ENCODE measurements at places on chromosomes 16 and 17.

- no peak for DNase-seq
These were observed 18.8 kb downstream of the ZNF652 start for GRCh38 chr17:49343273-49343672.

DNA sequence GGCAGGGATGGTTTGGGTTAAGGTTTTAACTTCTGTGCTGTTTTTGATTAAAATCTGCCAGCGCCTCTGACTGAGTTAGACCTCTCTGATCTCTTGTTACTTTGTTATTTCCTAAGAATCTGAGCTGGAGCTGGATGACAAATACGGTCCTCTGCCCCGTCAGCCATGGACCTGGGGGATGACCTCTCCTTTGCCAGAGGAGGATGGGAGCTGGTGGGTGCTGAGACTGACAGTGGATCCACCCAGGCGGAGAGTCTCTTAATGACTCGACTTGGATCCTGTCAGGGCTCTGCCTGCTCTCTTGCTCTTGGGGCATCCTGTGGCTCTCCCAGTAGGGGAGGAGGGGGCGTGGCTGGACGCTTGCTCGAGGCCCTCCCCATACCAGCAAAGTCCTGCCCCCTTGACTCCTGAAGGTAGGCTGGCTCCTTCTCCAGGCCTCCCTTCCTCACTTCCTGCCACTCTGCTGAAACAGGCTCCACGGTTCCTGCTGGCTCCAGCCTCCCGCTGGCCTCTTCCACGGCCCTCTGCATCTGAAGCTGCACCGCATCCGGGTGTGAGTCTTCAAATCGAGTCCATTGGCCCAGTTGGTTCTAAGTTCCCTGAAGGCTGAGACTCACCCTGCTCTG, 24.8 kb upstream of the MAP3K14 start:
- DNase-seq: no peak

DNA sequence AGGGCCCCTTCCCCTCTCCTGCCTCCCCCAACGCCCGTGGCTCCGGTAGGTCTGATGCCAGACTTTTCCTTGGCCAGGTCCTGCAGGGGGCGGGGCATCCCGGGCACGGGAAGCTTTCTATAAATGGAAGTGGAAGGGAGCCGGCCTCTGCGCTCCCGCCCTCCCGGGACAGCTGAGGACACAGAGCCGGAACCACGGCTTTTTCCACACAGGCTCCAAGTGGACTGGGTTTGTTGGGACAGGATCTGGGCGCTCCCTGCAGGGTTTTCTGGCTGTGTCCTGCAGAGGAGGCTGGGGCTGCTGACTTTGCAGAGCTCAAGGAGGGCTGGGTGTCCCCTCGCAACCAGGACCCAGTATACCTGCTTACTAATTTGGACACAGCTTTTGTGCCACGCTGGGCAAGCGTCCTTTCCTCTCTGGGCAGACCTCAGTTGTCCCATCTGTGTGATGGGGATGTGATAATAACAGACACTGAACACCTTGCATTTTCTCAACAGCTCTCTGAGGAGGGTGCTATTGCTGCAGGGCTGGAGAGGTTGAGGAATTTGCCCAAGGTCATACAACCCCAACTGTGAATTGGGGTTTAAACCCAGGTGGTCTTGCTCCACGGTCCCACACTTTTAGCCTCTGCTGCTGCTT, 1.8 kb downstream of the TNS4 start:
- no peak for DNase-seq

GRCh38 chr17:10062691-10063385, 135.6 kb downstream of the GAS7 start:
- DNase-seq: no peak

DNA sequence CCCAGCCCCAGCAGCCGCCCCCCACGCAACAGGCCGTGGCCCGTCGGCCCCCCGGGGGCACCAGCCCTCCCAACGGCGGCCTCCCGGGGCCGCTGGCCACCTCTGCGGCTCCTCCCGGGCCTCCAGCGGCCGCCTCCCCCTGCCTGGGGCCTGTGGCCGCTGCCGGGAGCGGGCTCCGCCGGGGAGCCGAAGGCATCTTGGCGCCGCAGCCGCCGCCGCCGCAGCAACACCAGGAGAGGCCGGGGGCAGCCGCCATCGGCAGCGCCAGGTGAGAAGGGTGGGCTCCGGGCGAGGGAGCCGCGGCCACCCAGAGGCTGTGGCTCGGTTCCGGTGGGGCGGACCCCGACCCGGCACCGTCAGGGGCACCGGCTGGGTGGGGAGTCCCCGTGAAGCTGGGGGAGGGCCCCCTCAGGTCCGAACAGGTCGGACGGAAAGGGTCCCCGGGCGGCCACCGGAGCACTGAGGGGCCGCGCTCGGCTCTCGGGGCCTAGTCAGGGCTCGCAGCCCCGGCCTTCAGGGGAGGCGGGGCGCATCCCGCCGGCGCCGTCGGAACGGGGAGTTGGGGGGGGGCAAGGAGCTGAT, 583 bp downstream of the ATXN2L start:
- DNase-seq: no peak

DNA sequence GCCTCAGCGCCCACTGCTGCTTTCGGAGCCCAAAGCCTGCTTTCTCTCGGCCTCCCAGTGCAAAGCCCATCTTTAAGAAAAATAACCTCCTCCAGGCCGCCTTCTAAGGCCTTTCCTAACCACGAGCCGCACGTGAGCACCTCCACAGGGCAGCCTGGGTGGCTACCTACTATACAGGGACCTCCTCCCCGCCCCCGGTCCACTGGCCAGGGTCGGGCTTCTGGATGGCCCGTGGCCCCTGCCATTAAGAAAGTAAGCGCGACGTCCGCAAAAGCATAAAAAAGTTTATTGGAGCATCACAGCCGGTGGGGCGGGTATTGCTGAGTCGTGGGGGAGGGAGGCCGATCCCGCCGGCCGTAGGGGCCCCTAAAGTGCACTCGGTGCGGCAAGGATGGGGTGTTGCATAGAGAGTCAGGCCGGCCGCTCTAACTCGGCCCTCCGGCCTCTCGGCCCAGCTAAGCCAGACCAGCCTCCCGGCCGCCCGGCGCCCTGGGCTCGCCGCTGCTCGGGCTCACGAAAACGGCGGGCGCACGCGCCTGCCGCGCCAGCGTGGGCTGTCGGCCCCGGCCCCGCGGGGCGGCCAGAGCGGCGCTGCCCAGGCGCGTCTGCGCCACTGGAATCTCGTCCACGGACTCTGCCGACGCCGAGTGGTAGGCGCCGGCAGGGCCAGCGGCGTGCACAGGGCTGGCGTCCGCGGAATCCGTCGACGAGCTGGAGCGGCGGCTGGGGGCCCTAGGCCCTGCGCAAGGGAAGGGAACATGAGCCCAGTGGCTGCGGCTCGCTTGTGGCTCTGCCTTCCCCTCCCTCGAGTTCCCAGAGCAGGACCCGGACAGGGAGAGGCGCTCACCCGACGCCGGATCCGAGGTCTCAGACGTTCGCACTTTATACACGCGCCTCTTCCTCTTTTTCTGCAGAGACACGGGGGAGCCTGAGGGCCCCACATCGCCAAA, 1.1 kb upstream of the TPPP3 start:
- DNase-seq: no peak

GRCh38 chr16:6926762-6927161, 405.9 kb upstream of the RBFOX1 start:
- no peak for DNase-seq

DNA sequence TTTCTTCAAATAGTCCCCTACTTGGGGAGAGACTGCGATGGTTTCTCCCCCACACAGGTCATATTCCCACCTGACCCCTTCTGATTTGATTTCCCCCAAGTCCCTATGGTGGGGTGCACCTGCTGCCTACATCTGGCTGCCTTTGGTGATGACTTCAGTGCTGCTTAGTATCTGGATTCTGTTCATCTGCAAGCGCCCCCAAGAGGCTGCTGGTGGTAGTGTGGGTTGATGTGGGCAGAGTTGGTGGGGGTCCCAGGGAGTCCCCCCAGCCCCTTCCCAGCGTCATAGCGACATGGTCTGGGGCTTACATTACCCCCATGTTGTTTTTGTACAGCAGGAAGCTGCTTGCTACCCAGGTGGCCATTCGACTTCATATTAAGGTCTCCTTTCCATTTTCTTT, 99.2 kb downstream of the NTN1 start:
- no peak for DNase-seq

DNA sequence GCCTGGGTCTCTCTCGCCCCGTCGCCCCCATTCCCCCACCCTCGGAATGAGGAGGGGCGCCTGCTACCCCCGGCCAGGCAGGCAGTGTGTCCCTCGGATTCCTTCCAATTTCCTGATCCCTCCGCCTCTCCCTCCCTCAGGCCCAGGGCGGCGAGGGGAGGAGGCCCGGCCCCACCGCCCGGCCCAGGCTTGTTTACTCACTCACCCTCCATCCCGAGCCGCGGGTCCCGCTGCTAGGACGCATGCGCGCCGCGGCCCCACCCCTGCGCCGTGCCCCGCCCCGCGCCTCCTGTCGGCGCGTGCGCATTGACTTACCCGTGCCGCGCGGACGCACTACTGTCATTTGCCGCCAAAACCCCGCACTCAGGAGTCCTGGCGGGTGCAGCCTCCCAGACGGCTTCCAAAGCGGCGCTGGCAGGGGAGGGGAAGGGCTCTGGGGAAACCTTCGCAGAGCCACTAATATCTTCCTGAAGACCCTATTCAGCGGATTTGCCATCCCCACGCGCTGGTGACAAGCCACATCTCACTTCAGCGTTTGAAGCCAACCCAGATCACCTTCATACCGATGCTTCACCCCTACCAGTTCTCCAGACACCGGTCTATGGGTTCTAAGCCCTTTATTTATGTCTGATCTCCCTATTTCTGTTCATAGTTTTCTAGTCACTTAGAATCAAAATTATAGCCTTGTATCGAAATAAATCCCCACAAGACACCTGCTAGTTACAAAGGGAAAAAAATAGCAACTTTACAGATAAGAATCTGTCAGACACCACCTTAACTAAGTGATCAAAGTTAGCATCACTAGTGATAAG, at the start of gene EZH1:
TSS of gene EZH1 (minus strand) at position 235 of the 812 bp plus-strand sequence. CDS start 16,099 bp downstream, outside the sequence.
- peak; percentile 76 for DNase-seq

DNA sequence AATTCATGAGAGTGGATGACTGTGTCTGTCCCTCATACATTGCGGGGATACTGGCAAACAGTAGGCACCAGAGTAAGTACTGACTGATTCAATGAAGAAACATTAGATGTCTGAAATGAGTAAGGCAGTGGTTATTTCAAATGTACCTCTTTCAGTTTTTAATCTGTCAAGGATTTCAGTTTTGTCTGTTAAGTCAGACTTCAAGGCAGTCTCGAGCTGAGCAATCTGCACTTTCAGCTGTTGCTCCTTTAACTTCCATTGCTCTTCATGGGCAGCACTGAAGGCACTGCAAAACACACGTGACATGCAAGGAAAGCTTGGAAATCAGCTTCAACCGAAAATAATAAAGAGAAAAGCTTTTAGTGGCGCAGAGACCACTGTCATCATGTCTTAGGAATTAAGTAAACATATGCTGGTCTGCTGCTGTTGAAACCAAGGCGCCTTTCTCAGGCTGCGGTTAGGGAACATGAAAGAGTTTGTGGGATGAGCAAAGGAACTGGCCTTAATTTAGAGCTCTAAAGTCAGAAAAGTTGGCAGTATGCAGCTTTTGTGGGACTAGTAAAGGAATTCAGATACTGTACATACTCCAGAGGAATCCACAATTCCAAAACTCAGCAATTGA, 38.8 kb downstream of the RPGRIP1L start:
- DNase-seq: no peak

GRCh38 chr16:64532691-64533090, 589.2 kb downstream of the CDH11 start:
- no peak for DNase-seq

GRCh38 chr17:17668775-17669579, 12.3 kb upstream of the RAI1 start:
- DNase-seq: no peak

DNA sequence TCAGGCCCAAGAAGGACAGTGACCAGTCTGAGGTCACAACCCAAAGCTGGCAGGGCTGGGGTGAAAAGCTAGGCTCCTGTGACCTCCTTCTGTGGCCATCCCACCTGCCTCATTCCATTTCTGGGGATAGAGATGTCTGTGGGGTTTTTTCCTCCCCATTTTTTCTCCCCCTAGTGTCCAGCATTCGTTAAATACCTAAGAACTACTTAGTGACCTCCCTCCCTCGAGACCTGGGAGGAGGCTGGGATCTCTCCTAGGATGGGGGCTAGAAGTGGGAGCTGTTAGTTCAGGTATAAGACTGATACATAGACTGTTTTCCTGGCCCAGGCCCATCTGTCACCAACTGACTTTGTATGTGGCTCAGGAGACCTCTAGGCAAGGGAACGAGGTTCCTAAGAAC, 20.5 kb upstream of the STAC2 start:
- DNase-seq: no peak

DNA sequence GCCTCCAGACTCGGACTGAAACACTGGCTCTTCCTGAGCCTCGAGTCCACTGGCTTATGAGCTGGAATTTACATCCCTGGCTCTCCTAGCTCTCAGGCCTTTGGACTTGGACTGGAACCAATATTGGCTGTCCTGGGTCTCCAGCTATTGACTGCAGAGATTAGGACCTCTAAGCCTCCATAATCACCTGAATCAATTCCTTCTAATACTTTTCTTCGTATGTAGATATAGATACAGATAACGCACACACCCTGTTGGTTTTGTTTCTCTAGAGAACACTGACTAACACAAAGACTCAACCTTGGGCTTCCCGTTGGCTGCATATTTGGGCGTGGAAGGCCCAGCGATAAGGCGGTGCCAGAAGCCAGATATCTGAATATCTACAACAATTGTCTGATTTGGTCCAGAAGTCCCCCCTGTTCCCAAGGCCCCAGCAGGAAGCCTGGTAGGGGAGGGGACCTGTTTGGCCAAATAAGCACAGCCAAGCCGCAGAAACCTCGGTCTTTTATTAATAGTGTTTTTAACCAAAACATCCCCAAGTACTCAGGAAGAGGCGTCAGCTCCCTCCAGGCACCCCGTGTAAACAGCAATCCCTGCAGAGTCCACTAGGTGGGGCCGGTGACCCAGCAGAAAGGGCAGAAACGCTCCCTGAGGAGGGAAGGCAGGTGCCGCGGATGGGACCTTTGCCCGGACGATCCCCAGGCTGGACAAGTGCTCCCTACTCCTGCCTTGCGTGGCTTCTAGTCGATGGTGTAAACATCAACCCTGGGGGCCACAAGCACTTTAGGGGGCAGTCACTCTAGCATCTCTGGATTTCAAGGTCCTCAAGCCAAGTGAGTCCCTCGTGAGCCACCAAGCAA, 57.0 kb downstream of the ABR start:
- peak; percentile 47 for DNase-seq

GRCh38 chr17:39161962-39162361, 4.0 kb downstream of the ARL5C start:
- no peak for DNase-seq

DNA sequence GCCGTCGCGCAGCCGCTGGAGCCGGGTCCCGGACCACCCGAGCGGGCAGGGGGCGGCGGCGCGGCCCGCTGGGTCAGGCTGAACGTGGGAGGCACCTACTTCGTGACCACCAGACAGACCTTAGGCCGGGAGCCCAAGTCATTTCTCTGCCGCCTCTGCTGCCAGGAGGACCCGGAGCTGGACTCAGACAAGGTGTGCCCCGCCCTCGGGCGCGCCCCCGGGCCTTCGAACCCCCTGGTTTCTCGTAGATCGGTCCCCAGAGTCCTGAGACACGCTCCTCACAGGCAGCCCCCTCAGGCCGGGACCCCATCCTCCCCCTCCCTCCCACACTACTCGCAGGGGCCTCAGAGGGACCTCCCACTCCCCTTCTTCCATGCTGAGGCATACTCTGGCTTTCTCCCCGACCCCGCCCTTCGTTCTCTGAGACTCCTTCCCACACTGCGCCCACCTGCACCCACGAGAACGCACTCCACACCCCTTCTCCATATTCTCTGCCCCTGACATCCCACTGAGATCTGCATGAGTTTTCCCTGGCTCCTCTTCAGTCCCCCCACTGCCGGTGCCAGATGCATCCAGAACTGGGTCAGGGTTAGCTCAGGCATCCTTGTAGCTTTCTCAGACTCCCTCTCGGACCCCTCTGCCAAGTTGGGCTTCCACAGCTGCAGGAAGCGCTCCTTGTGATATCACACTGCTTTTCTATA, 523 bp downstream of the KCTD2 start:
- no peak for DNase-seq

- DNase-seq: no peak
These were observed 34.2 kb upstream of the CRHR1 start for GRCh38 chr17:45749831-45750335.

Data from urinary bladder (tissue), 4 donors.